ENCODE measurements at places on chromosomes 16 and 17.
A peak's percentile ranks its signal among the peaks of the same experiment; 100 is the strongest.

DNA sequence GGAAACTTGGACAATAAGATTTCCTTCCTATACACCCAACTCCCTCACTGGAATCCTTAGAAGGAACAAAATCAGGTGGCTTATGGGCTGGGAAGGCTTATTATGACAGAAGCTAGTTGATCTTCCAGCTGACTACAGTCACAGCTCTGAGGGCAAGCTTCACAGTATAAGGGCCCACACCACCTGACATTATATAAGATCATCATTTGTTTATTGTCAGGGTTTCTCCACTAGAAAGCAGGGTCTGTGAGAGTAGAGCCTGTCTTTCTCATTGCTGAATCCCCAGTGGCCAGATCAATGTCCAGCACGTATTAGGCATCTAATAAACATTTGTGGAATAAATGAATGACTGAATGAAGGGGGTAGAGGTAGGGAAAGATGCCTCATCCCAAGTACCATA lies 57.8 kb upstream of the PHOSPHO1 start:
- no peak for DNase-seq

GRCh38 chr17:78301821-78302213 lies 58.1 kb downstream of the SOCS3 start:
- no peak for DNase-seq

DNA sequence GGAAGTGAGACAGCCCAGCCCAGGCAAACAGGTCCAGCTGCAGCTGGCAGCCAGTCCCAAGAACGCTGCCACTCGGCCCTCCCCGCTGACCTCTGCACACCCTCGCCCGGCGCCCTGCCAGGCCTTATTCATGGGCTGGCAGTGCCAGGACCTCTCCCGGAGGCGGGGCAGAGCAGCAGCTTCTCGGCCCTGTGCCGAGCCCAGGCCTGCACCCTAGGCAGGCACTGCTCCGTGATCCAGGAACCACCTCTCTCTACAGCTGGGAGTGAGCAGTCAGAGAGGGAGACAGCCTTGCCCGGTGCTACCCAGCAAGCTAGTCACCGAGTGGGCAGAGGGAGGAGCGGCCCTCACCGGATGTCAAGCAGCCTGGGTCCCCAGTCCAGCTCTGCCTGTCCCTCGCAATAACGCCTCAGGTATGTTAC lies 79.9 kb upstream of the CBX4 start:
- DNase-seq = no peak

DNA sequence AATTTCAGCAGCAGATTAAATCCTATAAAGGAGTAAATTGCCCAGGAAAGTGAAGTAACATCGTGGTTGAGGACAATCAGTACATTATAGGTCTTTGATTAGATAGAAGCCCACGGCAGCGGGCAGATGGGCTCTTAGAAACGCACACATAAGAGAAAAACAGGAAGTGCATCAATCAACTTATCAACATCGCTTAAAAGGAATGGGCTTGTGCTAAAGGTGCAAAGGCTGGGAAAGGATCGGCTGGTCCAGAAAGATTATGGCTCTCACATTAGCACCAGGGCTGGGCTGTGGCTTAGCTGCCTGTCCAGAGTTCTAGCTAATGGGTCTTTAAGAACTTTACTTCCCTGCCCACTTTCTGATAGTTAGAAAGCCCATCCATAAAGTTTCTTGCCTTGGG lies 292.0 kb upstream of the TNRC6C start:
- DNase-seq = no peak

- no peak for DNase-seq
These were observed 526 bp upstream of the RNASEK start for GRCh38 chr17:7011942-7012254.

DNA sequence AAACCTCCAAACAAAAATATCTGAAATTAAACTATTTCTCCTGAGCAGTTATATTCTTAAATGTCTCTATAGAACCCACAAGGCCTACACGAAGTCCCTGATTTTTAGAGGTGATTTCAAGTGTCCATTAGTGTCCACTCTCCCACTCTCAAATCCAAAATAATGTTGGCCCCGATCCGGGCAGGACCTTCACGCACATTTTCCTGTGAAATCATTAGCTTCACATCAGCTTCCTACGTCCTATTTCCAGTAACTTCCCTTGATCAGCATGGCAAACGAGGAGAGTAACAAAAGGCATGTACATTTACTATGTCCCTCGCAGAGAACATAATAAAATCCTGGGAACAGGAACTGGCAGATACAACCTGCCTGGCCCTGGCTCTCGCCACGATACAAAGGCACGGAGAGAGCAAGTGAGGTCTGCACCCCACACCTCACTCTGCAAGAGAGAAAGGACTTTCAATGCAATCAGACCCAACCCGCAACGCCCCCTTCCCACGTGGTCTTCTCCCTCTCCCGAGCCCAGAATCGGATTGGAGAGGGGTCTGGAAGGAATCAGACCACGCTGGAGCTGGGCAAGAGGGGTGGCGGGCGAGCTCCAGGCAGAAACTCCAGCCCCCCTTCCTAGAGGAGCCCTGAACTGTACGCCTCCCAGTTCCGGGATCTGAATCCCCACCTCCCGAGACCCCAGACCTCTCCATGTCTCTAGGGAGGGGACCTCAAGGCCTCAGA lies 17.5 kb upstream of the C17orf78 start:
- peak; percentile 3 for DNase-seq

DNA sequence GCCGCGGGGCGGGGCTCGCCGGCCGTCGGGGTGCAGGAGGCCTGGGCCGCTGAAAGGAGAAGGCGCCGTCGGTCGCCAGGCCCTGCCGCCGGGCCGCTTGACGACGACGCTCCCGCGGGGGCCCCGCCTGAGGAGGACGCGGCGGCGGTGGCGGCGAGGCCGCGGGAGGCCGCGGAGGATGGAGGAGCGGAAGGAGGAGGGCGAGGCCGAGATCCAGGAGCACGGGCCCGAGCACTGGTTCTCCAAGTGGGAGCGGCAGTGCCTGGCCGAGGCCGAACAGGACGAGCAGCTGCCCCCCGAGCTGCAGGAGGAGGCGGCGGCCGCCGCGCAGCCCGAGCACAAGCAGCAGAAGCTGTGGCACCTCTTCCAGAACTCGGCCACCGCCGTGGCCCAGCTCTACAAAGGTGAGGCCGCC lies 430 bp downstream of the HAPSTR1 start:
- no peak for DNase-seq

- DNase-seq = no peak
These were observed 74.5 kb downstream of the DNAH17 start for GRCh38 chr17:78502611-78503148.

GRCh38 chr17:21029515-21029914 lies 13.3 kb downstream of the USP22 start:
- DNase-seq = no peak

Measured in stimulated activated CD4-positive, alpha-beta T cell treated with anti-CD3 and anti-CD28 coated beads, Interleukin-1b, Interleukin-23, amount 100 ng/mL, for 4 hours (primary cell).